Inflammatory macrophage treated with lipopolysaccharide for 1 hour (primary cell): ENCODE measurements at places on chromosomes 16 and 17.

GRCh38 chr17:53792997-53793396 is 29.7 kb upstream of the KIF2B start:
- no peak for DNase-seq

DNA sequence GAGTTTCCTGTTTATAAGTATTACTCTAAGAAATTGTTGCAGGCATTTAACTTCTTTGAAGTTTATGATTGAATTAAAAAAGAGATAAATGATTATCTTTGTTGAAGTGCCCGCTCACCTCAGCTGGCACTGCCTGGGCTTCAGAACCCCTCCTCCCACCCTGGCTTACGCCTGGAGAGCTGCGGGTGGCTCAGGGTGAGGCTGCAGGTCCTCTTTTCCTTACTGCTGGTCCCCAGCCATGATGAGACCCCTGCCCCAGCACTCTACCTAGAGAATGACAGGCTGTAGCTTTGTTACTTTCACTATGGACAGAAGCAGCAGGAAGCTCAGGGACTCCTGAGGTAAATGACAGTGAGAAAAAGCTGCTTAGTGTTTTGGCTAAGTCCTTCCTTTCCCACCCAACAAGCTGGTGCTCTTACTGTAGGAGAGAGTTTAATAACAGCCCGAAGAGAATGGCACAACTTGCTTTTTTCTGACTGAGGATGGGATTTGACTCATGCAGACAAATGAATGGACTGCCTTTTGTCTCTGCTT is 62.1 kb downstream of the EPN2 start:
- no peak for DNase-seq

DNA sequence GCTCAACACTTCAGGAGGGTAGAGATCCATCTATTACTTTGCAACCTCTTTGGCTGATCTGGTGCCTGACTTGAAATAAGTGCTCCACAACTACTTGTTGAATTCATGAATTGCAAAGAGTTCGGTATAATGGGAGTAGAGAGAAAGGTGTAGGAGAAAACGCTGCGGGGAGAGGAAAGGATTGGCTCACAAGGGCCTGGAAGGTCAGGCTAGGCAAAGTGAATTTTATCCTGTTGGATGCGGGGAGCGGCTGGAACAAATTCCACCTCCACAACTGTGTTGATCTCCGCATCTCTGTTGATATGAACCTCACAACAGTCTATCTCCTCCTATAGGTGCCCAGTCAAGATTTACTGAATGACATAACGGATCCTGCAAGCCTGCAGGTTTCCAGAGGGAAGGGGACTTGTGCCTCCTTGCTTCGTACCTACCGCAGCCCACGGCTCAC is 684 bp downstream of the SLX4 start:
- DNase-seq, result no peak

DNA sequence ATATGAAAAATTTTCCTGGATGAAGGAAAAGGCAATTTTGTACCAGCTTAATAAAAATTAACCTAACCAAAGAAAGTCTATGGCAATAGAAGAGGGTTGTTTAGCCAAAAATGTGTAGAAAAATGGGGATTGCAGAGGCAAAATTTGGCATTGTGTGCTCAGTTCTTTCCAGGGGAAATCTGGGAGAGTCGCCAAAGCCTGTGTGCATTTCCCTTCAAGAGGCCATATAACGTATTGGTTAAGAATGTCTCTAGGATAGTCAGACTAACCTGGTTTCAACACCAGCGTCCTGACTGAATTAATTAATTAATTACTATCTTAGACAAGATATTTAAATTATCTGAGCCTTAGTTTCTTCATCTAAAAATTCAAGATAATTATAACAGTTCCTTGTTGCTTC is 44.8 kb upstream of the HLF start:
- DNase-seq, result no peak

GRCh38 chr16:27745348-27745747 is 195.4 kb downstream of the KATNIP start:
- DNase-seq, result peak; percentile 8

DNA sequence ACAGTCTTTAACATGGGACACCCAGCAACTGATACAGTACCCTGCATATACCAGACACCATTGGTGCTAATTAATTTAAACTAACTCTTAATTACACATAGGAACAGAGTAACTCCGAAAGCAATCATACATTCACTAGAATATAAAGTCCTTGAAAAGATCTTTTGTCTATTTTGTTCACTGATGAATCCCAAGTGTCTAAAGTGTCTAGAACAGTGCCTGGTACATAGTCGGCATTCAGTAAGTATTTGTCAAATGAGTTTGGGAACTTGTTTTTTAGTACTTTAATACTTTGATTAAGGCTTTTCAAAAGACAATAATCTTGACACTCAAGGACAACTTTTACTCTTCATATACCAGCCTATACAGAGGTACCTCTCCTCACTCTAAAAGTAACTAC is 13.8 kb downstream of the YWHAE start:
- DNase-seq, result no peak

GRCh38 chr16:88635671-88636319 is 2.6 kb upstream of the IL17C start:
- no peak for DNase-seq

DNA sequence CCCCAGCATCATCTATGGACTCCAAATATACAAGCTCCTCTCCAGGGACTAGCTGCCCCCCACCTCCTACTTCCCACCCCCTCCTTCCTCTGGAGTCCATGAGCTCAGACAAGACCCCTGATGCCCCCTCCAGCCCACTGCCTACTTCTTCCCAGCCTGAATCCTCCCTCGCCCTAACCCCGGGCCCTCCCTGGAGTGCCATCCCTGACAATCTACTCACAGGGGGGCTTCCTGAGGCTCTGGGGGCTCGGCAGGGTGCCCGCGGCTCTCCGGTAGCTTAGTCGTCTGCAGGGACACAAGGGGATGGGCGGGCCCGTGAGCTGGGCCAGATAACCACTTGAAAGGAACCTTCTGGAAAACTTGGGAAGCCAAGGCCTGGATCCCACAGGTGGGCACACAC is 15.1 kb downstream of the MPP3 start:
- no peak for DNase-seq

- DNase-seq, result no peak
Observed at GRCh38 chr17:31144836-31145235, 50.1 kb downstream of the NF1 start.

DNA sequence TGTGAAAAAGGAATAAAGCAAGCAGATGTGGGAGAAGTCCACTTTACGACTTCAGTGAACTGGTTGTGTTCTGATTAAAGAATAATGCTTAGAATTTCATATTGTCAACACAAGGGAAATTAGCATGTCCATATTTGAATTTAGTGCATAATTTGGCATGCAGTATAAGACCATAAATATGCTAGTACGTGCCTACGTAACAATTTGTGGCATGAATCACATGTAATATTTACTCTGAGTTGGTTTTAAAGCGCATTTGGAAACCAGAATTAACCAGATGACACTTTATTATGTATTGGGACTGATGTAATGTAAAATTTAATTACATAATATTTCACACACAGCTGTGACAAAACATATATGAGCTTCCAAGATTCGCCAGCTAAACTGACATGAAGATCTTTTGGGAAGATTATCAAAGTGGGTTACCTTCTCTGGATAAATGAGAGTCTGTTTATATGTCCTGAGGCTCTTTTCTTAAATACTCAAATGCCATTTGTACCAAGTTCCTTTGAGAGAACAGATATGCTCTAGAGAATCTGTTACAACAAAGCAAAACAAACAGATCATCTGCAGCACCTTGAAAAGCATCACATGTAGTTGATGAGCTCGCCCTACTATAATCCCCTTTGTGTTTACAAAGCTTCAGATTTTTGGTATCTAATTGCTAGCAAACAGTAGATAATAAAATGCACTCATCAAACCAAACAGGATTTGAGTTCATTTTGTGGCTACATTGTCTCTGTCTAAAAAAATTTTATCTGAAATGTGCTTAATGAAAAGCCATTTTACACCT is 1468.6 kb downstream of the CDH11 start:
- DNase-seq, result no peak

DNA sequence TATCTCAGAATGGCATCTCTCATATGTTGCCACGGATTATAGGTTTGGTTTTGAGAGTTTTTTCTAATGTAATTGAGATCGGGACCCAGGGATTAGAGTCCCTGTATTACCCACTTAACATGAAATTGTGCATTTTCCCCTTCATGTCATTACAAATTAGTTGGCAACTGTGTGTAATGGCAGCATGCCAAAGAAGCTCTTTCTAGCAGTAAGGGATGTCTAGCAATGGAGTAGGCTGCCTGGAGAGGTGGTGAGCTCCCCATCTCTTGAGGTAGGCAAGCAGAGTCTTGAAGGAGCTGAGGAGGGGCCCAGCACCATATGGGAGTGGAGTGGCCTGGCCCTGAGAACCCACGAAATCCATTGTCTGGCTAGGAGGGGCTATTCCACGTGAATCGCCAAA is 10.0 kb upstream of the KATNB1 start:
- no peak for DNase-seq

- no peak for DNase-seq
Observed at GRCh38 chr16:79466111-79466510, 134.4 kb downstream of the MAF start.

DNA sequence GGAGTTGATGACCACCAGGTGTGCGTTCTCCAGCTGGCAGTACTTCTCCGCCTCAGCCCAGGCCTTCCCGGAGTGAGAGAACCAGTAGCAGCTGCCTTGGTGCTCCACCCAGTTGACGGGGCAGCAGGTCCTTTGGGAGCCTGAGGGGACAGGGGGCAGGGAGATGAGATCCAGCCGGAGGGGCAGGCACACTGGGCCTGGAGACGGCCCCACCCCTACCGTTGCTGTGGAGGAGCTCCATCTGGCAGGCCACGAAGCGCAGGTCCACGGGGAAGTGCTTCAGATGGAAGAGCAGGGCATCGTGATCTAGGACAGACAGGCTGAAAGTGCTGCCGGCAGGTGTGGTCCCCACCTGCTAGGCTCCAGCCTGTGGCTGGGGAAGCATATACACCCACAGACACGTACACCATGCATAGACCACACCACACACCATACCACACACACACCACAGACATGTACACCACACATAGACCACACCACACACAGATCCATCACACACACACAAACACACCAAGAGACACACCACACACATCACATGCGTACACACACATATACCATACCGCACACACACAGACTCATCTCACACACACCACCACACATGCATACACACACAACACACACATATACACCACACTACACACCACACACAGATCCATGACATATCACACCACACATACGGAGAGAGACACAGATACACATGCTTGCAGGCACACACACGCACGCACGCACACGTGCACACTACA is 7.4 kb downstream of the ASGR2 start:
- no peak for DNase-seq

GRCh38 chr17:39450051-39450450 is 1.0 kb downstream of the MED1 start:
- DNase-seq, result no peak

DNA sequence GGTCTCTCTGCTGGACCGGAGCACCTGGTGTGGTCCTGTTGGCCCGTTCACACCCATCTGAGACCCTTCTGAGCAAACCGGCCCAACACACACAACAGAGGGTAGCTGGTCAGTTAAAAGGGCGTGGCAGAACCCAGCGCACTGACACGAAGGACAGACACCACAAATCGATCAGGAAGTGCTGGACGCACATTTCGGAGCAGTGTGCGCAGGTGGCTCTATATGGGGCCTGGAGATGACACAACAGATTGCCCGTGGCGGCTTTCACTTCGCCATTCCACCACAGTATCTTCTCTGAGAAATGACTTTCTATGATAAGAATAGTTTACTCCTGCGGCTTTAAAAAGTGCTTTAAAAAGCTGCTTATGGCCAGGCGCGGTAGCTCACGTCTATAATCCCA is 12.5 kb downstream of the CCDC57 start:
- no peak for DNase-seq

- DNase-seq, result no peak
Observed at GRCh38 chr16:56479469-56479868, 28.1 kb downstream of the OGFOD1 start.

GRCh38 chr16:11742093-11742535 is 543 bp downstream of the TXNDC11 start:
- DNase-seq, result no peak

- DNase-seq, result peak; percentile 77
Observed at GRCh38 chr16:67999985-68000384, 701 bp upstream of the DPEP2 start.

DNA sequence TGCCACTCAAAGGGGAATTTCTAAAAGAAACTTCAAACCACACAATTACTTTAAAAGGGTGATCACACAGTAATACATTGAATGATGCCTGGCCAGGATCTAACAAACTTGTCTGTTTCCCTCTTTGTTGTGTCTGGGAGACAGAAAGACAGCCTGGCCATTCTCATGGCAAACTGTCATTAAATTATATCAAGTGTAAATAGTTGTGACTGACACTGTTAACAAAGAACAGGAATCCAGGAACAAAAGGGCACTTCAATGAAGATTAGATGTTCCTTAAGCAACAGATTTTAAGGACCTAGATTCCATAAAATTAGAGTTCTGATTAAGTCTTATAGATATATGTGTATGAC is 383.6 kb downstream of the KCNJ2 start:
- DNase-seq, result no peak

- no peak for DNase-seq
Observed at GRCh38 chr17:35901631-35902175, 21.5 kb upstream of the CCL5 start.

DNA sequence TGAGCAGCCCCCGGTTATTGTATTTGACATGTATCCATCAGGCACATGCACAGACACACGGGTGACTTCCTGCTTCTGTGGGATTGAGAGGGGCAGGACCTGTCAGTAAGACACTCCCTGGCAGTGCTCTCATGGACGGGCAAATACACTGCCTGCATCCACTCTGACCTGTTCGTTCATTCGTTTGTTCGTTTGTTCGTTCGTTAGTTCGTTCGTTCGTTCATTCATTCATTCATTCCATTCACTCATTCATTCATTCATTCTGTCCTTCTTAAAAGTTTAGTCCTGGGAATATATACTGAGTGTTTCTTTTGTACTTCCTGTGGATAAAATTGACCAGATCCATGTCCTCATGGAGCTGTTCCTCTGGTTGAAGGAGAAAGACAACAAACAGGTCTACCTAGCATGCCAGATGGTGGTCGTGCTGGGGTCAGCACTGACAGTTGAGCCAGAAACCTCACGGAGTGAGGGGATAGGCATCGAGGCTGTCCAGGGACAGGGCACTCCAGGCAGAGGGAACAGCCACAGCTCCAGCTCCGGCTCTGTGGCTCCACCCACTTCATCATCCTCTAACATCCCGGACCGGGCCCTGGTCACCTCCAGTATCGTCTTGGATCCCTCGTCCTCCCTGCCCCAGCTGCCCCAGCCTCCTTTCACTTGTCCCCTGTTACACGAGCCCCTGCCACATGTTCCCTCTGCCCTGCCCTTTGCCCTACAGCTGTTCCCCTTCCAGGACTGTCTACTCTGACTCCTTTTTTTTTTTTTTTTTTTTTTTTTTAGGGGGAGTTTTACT is 336.1 kb downstream of the CPPED1 start:
- no peak for DNase-seq

DNA sequence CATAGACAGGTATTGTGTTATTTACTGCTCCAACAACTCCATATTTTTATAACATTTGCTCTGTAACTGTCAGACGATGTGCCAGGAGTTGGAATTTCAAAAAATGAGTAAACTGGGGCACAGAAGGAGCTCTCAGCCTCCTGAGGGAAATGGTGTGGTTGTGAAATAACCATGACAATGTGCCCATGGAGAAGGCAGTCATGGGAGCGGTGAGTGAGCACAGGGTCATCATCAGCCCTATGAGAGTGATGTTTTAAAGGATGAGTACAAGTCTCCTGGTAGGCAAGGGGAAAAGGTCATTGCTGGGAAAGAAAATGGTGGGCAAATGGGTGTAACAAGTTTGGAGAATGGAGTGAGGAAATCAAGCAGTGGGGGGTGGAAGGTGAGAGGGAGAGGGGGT is 115.0 kb upstream of the SEC14L1 start:
- DNase-seq, result no peak

GRCh38 chr17:72926171-72926570 is 166.3 kb downstream of the SLC39A11 start:
- no peak for DNase-seq
